ENCODE measurements at places on chromosomes 1 and 21.

- no peak for DNase-seq
Observed at GRCh38 chr21:42925114-42925926, at the start of gene ERVH48-1. Gene ERVH48-1, minus strand, starts transcription at chr21:42925630. Its CDS starts 6,624 bp downstream, at chr21:42919006.

DNA sequence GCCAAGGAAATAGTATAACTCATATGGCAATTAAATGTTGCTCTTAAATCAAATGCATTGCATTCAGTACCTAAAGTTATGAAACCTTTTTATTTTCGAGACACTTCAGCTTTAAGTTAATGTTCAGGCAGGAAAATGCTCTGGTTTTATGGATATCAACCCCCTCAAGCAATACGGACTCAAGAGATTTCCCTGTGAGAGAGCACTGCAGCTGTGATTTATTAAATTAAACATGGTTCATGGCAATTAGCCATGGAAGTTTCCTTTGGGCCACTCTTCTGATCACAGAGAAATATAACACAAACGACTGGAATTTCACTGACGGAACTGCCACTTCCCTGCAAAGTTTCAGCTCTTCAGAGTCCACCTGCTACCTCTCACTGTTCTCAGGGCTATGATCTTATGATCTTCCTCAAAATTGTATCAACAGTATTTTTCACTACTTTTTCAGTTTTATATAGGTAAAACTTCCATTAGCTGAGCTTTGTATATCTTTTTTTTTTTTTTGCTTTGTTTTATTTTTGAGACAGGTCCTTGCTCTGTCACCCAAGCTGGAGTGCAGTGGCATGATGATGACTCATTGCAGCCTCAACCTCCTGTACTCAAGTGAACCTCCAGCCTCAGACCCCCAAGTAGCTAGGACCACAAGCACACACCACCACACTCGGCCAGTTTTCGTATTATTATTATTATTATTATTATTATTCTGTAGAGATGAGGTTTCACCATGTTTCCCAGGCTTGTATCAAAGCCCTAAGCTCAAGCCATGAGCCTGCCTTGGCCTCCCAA lies 923.1 kb upstream of the TMPRSS15 start:
- DNase-seq, result no peak

- no peak for DNase-seq
Observed at GRCh38 chr1:213369465-213369864, 318.4 kb downstream of the RPS6KC1 start.

DNA sequence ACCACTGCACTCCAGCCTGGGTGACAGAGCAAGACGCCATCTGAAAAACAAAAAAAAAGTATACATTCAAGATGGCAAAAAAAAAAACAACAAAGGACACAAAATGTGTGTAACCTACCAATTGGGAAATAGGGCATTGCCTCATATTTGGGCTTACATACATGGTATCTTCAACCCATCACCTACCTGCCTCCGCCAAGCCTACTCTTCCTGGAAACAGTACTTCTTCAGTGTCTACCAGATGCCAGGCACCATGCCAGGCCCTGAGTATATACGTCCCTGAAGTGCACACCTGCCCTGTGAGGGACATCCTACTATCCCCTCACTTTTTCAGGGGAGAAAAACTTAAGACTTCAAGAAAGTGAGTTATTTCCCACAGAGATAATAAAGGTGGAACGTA lies 160.2 kb downstream of the TOMM20 start:
- DNase-seq, result no peak

- DNase-seq, result no peak
Observed at GRCh38 chr1:181554465-181554864, 71.1 kb downstream of the CACNA1E start.

- DNase-seq, result no peak
Observed at GRCh38 chr1:40825435-40825788, 36.8 kb downstream of the CITED4 start.

All from fibroblast of the aortic adventitia (primary cell).